Stimulated activated CD4-positive, alpha-beta T cell treated with anti-CD3 and anti-CD28 coated beads, Interleukin-2, amount 100 ng/mL, for 48 hours (primary cell): ENCODE measurements at places on chromosomes 3 and 15.

- DNase-seq = no peak
Measured at GRCh38 chr3:45182915-45183871, 37.0 kb upstream of the CDCP1 start.

DNA sequence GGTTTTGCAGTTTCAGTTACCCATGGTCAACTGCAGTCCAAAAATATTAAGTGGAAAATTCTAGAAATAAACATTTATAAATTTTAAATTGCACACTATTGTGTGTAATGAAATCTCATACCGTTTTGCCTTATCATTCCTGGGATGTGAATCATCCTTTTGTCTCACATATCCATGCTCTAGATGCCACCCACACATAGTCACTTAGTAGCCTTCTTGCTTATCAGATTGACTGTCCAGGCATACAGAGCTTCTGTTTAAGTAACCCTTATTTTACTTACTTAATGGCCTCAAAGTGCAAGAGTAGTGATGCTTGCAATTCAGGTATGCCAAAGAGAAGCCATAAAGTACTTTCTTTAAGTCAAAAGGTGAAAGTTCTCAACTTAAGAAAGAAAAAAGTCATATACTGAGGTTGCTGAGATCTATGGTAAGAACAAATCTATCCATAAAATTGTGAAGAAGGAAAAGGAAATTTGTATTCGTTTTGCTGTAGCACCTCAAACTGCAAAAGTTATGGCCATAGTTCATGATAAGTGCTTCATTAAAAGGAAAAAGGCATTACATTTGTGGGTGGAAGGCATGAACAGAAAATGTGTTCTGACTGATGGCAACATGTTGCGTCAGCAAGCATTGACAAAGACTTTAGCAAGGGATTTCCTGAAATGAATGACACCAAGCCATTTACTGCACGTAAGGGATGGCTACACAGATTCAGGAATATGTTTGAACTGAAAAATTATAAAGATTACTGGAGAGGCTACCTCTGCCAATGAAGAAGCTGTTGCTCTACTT lies 43.8 kb downstream of the SPATA16 start:
- DNase-seq = no peak

DNA sequence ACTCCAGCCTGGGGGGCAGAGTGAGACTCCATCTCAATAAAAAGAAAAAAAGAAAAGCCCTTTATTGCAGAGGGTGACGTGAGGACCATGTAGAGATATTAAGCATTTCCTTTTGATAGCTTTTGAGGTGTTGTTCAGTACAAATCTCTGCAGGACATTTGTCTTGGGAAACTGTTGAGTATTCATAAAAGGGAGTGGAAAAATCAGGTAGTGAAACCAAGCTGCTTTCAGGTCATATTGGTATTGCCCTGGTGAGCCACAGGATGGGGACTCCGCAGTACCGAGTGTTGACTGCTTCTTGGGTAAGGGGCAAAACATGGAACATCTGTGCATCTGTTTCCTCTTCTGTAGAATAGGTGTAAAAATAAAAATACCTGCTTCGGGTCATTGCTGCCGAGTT lies 9.9 kb downstream of the ITPR1 start:
- no peak for DNase-seq

- no peak for DNase-seq
Measured at GRCh38 chr3:141345528-141345927, 22.8 kb upstream of the ZBTB38 start.

- no peak for DNase-seq
Measured at GRCh38 chr3:180184816-180185215, 148.1 kb upstream of the PEX5L start.

DNA sequence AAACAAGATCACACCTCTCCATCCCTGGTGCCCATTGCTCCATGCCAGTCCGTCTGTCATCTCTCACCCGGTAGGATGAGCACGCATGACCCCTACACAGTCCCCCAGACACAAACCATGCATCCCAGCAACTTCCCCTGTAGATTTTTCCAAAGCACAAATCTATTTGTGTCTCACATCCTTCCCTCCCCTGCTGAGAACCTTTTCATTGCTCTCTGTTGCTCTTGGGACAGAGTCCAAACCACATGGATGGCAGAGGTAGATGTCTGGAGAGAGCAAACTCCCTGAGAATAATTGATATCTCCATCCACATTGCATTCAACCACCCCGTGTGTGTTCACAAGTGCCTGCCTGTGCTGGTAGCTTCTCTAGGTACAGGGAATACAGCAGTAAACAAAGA lies 29.9 kb upstream of the LRTM1 start:
- no peak for DNase-seq

GRCh38 chr15:58344213-58345070 lies 87.3 kb upstream of the LIPC start:
- DNase-seq = no peak

DNA sequence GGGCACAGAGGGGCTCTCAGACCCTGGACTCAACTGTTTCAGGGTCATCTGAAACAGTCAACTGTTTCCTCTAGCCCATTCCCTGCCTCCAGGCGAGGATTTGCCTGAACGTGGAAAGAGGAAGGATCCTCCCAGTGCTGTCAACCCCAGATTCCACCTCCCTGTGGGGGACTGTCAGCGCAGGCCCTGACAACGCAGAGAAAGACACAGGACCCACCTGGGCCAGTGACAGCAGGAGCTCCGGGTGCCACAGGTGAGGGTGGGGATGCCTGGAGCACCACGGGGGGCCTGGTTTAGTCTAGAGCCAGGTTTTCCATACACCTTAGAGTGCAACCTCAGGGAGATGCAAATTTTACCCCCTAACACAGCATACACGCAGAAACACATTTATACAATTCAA lies 19.5 kb upstream of the LAMP3 start:
- DNase-seq = no peak

- DNase-seq = no peak
Measured at GRCh38 chr3:14288177-14288788, 109.7 kb downstream of the LSM3 start.

- DNase-seq = no peak
Measured at GRCh38 chr3:89762405-89762804, 655.0 kb downstream of the EPHA3 start.

DNA sequence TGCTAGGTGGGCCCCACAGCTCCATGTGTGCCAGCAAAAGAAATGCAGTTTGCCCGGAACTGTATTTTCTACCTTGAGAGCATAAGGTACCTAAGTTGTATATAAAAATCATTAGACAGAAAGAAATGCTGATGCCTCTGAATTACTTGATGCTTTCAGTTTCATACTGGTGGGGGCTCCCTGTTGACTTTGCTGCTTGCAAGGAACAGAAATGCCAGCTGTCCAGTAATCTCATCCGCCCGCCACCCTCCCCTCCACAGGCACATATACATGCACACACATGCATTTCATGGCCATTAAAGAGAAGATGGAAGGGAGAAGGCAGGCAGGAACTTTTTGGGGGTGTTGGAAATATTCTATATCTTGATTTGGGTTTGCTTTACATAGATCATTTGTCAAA lies 38.4 kb downstream of the LIMD1 start:
- DNase-seq = no peak

DNA sequence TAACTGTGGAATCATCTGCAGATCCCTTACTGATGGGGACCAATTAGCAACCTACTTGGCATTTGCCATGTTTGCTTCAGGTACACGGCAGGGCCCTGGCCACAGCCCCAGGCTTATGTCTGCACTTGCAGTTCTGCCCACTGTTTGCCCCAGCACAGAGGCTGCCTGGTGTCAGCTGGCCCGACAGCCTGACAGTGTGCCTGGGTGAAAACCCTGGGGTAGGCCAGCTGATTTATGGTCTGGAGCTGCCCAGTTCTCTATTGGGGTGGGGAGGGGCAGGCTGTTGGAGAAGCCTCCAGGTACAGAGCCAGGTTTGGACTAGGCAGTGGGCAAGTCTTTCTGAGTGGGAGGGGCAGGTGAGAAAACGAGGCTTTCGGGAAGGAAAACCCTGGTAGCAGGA lies 11.2 kb upstream of the TGM5 start:
- DNase-seq = no peak

- DNase-seq = no peak
Measured at GRCh38 chr3:46438831-46439230, 25.9 kb downstream of the LTF start.

DNA sequence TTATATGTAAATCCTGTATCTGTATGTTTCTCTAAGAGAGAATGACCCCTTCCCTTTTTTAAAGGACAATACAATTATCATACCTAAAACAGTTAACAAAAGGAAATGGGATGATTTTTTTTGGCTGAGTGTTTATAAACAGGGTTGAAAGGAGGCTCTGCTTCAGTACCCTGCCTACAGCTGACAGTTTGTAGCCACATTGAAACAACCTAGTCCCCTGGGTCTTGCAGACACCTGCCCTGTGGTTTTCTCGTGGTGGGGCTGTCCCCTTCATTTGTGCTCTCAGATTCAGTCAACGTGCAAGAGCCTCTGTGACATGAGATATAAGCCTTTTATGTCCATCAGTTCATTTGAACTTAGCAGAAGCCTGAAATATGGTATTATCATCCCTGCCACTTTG lies 2.3 kb upstream of the HMCES start:
- DNase-seq = peak; percentile 15

- DNase-seq = no peak
Measured at GRCh38 chr3:71510510-71510909, 73.0 kb downstream of the FOXP1 start.

GRCh38 chr3:69319652-69320051 lies 66.2 kb downstream of the FRMD4B start:
- no peak for DNase-seq

DNA sequence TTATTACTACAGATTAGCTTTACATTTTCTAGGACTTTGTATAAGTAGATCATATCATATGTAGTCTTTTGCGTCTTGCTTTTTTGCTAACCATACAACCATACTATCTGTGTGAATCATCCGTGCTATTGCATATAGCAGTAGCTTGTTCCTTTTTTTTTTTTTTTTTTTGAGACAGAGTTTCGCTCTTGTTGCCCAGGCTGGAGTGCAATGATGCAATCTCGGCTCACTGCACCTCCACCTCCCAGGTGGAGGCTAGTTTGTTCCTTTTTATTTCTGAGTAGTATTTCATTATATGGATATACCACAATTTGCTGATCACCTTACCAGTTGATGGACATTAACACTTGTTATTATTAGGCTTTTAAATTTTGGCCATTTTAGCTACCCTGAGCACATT lies 54.5 kb upstream of the TBL1XR1 start:
- no peak for DNase-seq
